ENCODE measurements at places on chromosomes 2 and 18. TPM values are rescaled to one million over a fixed set of nuclear protein-coding genes. Genes with fewer than 3 reads are reported as not detected.

Gene FOXI3
- not detected for total RNA-seq

Gene HNRNPLL
- 14.2 TPM for total RNA-seq

Gene EMILIN1
- total RNA-seq: 3.0 TPM

Gene EPB41L3
- 16.3 TPM for total RNA-seq

Gene COL4A4
- 0.24 TPM for total RNA-seq

Gene SCG2
- 0.12 TPM for total RNA-seq

Gene CHPF
- 27.1 TPM for total RNA-seq

Gene IL1RL1
- total RNA-seq: 2.8 TPM

Gene MYO3B
- 0.24 TPM for total RNA-seq

Gene RGPD3
- total RNA-seq: 0.04 TPM

Gene SCN9A
- total RNA-seq: 0.28 TPM

Gene SP110
- 9.1 TPM for total RNA-seq

GRCh38 chr2:11534071-11534745, 363 bp downstream of the GREB1 start:
- ATAC-seq: no peak

DNA sequence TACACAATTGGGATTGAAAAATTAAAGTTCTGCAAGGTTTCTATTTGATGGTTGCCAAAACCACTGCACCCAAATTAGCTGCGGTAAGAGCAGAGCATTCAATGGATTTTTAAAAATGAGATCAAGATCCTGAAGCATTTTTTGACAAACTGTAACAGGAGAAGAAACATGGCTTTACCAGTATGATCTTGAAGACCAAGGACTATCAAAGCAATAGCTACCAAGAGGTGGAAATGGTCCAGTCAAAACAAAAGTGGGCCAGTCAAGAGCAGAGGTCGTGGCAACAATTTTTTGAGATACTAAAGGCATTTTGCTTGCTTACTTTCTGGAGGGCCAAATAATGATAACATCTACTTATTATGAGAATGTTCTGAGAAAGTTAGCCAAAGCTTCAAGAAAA, 186.8 kb downstream of the RDH14 start:
- no peak for ATAC-seq

DNA sequence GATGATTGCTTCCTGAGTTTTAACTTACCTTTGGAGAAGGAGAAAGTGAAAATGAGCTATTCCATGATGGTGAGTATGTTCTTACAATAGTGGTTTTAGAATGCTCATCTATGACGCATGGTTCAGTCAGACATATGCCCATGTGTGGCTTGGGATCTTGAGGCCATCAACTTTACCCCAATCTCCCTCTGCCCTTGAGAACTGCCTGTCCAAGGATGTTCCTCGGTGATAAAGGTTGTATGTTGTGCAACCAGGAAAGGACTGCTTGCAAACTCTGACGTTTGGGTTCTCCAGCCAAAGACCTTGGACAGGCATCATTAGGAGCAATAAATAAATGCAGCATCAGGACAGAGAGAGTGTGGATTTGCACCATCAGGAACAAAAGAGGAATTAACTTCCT, 165.0 kb downstream of the ZEB2 start:
- ATAC-seq: no peak

GRCh38 chr2:145593991-145594614, 1074.2 kb upstream of the ZEB2 start:
- ATAC-seq: no peak

DNA sequence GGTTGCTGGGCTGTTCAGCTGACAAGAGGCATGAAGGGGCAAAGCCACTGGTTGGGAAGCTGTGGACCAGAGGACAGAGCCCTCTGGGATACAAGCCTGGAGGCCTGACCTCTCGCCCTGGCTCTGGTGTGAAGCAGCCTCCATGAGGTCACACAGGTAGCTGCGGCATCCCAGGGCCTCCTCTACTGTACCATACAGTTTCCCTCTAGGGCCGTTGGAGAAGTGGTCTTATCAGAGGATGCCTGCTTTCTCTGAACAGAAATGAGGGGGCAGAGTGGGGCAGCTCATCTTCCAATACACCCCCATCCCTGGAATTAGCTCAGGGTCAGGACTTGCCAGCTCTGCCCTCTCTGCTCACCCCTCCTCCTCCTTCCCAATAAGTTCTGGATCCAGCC, 135.1 kb upstream of the SMAD2 start:
- ATAC-seq: peak; percentile 55

- ATAC-seq: no peak
Measured at GRCh38 chr2:226862623-226863022, 26.8 kb downstream of the RHBDD1 start.

- ATAC-seq: no peak
Measured at GRCh38 chr2:124314084-124314483, 289.0 kb downstream of the CNTNAP5 start.

- ATAC-seq: no peak
Measured at GRCh38 chr2:64711252-64711800, 57.6 kb upstream of the SERTAD2 start.

GRCh38 chr2:6922201-6922656, 5.0 kb downstream of the RNF144A start:
- peak; percentile 85 for ATAC-seq

DNA sequence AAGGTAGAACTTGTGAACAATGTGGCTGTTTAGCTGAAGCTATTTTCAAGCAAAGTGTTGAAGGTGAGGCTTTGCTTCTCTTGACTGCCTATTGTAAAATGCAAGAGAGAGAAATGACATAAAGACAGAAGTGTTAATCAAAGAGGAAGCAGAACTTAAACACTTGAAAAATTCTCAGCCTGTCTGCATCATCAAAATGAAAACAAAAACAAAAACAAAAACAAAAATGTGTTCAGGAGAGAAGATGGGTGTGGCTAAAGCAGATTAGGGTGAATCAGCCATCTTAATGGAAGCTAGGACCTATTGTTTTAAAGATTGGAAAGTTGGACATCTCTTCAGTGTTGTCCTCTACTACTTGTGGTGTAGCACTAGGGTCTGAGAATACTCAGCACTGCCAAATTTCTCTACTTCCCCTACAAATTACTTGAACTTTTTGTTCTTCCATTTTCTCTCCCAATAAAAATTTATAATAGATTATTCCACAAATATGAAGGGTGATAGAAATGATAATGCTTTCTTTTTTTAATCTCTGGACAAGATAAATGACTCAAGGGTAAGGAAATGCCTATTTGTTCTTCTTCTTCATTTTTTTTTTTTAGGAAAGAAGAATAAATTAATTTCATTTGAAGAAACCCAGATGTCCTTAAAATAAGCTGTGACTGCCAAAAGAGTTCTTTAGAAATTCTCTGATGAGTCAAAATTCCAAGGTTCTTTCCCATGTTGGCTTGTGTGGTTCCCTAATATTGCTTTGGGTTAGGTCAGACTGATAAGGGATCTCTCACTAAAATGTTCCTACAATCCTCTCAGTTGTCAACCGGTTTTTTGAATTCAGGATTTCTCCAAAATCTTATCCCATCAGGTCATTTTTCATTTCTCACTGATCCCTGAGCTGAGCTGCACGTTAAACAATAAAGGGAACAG, 571.2 kb upstream of the ZEB2 start:
- no peak for ATAC-seq

DNA sequence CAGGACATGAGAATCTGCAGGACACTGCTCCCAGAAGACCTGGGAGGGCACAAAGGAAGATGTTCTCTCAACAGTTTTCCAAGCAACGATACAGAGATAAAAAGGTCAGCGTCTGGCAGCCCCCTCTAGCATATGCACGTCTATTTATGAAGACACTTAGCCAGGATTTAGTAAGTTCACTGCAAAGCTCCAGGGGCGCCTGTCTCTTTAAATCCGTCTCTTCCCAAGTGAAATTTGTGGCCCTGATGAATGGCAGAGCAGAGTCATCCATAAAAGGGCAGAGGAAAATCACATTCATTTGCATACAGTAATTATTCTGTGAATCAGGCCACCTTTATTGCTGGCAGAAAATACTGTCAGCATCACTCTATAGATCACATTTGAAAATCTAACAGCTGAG, 390.9 kb upstream of the SMIM21 start:
- no peak for ATAC-seq

GRCh38 chr2:172969609-172970008, 106.0 kb upstream of the MAP3K20 start:
- no peak for ATAC-seq

DNA sequence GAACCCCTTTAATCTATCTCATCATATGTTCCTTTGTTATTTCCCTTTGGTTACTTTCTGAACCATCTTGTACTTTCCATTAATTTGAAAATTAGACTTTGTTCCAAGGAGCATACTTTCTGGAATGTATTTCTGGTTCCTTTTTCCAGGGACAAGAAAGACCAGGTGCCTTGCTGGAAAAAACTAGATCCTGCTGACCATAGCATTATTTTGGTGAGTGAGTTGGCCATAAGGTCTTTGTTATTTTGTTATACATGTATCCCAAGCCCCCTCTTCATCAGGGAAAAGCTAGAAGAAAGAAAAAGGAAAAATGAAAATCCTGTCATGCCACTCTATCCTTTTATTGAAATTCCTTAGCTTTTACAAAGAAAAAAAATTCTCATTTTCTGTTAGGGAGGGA, 228.1 kb upstream of the TFPI start:
- no peak for ATAC-seq

DNA sequence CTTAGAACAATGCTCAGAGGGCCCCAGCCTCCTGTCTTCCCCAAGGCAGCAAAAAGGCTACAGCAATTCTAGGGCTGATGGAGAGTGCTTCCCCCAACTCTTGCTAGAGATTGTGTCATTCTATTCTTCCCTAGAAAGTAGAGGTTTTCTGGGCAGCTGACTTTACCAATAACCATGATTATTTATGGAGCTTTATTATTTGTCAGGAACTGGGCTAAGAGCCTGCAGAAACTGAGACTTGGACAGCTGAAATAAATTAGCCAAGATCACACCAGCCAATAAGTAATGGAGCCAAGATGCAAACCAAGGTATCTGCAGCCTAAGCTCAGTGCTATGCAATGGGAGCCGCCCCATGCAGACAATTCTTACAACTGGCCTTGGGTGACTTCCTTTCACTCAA, 84.8 kb downstream of the CCBE1 start:
- ATAC-seq: no peak

DNA sequence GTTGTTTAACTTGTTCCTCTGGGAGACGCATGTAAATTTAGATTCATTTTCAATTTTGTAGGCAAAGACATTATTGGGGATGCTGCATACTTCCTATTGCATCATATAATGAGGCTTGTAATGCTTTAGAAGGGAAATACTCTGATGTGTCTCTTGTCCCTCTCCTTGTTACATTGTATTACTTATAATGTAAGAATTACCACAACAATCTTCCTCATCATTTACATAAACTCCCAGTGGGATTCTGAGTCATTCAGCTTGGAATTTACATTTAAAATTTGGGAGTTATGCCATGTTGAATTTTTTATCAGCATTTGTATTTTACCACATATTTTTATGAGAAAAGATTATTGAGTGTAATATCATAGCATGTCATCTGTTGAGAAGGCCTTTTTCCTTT, 963.4 kb upstream of the NRXN1 start:
- no peak for ATAC-seq

DNA sequence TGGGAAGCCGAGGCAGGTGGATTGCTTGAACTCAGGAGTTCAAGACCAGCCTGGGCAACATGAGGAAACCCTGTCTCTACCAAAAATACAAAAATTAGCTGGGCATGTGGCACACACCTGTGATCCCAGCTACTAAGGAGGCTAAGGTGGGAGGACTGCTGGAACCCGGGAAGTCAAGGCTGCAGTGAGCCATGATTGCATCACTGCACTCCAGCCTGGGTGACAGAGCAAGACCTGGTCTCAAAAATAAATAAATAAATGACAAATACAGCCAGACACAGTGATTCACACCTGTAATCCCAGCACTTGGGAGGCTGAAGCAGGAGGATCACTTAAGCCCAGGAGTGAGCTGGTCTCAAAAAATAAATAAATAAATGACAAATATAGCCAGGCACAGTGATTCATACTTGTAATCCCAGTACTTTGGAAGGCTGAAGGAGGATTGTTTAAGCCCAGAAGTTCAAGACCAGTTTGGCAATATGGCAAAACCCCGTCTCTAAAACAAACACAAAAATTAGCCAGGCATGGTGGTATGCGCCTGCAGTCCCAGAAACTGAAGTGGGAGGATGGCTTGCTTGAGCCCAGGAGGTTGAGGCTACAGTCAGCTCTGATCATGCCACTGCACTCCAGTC, 6.2 kb downstream of the KANSL3 start:
- ATAC-seq: peak; percentile 80

- ATAC-seq: no peak
Measured at GRCh38 chr2:86283411-86284030, 53.9 kb downstream of the REEP1 start.

DNA sequence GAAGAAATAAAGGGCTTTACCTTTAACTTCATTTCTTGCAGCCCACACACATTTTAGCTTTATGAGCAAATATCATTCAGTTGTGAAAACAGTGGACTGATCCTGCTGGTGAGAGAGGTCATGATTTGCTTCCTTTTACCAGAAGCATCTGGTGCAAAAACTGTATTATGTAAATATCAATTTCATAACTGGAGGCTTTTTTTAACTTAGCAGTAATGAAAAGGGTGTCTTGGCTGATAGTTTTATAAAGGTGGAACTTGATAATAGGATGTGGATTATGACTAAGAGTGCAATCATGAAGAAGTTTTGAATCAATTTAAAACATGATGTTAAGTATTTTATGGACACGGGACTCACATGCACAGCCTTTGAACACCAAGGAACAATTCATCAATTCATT, 304.4 kb downstream of the GULP1 start:
- no peak for ATAC-seq

GRCh38 chr18:14031053-14031452, 101.2 kb downstream of the ZNF519 start:
- ATAC-seq: no peak

GRCh38 chr2:132860220-132860619, 190.2 kb upstream of the LYPD1 start:
- no peak for ATAC-seq

GRCh38 chr2:70529610-70530009, 24.0 kb downstream of the TGFA start:
- ATAC-seq: no peak

- ATAC-seq: peak; percentile 27
Measured at GRCh38 chr18:55420665-55421307, 167.2 kb downstream of the TCF4 start.

DNA sequence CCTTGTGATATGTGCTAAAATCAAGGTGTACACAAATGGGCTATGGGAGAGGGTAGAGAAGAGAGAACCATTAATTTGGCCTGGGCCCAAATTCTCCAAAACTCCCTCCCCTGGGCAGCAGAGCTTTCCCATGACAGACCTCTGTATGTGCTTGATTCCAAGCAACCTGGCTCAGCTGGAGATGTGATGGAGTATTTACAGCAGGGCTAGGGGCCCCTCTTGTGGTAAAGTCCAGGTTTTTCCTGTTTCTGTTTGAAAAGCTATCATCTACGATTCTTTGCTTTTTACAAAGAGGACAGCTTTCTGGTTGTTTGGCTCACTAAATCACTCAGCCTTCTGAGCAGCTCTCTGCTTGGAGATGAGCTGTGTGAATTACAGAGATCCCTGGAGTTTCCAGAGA, 40.3 kb downstream of the KCNS3 start:
- no peak for ATAC-seq

- no peak for ATAC-seq
Measured at GRCh38 chr2:37657471-37657870, 14.0 kb downstream of the CDC42EP3 start.

Data from esophagus mucosa (tissue), 1 donor.